NCI-H1694 treated with DMSO at 0.1 percent for 48 hours (cell line): ENCODE measurements at places on chromosomes 6 and 20.

DNA sequence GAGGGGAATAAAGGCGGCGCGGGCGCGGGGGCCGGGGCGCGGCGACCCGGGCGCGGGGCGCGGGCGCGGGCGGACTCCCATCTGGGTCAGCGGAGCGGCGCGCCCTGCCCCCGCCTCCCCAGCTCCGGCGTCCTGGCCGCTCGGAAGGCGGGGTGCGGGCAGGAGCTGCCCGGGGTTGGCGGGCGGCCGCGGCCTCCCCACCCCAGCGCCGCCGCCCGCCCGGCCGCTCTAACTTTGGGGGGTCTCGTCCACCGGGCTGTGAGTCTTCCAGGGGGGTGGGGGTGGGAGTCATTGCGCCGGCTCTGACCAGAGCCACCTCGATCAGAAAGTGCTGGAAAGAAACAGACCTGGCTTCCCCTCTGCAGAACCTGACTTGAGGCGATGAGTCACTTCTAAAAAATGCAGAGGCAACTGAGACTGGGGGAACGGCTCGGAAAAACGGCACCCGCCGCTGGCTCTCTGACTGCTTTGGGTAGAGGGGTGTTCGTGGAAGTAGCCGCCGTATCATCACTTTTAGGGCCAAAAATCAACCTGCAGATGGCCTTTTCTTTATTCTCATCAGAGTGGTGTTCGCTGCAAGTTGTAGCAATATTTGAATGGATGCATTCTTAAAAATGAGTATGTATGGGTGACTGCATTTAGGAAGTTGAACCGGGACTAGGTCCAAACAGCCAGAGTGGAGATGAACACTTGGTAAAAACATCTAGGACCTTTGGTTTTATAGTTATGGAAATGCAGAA, 667 bp downstream of the CAP2 start:
- peak; percentile 38 for DNase-seq

- DNase-seq, result no peak
These were observed 746.9 kb upstream of the MARCKS start for GRCh38 chr6:113110211-113110610.

DNA sequence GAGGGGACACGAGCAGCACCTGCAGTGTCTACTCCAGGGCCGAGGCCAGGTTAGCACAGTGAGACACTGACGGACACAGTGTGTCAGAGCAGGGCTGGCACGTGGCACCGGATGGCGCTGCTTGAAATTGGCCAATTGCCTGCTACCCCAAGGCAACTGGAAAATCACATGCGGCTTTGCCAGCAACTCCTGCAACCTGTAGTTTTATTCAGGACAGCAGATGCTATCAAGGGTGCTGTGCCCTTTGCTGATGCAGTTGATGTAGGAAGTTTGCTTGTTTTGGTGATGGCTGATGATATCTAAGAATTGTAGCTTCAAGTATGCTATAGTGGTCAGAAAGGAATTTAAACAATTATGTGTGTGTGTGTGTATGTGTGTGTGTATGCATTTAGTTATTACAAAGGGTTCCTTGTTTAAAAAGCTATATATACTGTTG, 25.9 kb downstream of the RIN2 start:
- peak; percentile 73 for DNase-seq

DNA sequence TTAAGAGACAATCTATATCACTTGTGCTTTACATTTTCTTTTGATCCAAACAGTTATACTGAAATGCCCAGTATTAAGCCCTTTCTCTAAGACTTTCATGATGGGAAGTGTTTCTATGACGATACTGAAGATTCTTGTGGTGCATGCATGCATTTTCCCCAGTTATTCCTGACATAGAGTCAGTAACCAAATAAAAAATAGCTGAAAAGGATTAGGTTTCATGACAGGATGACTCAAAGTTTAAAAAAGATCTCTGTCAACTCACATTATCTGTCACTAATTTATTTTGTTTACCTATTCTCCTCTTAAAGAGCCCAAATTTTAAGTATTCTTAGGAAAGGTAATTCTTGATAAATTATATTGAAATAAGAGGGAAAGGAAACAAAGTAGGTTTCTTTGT, 98.4 kb downstream of the SESN1 start:
- no peak for DNase-seq

GRCh38 chr6:162416831-162417537, 310.6 kb downstream of the PRKN start:
- no peak for DNase-seq

DNA sequence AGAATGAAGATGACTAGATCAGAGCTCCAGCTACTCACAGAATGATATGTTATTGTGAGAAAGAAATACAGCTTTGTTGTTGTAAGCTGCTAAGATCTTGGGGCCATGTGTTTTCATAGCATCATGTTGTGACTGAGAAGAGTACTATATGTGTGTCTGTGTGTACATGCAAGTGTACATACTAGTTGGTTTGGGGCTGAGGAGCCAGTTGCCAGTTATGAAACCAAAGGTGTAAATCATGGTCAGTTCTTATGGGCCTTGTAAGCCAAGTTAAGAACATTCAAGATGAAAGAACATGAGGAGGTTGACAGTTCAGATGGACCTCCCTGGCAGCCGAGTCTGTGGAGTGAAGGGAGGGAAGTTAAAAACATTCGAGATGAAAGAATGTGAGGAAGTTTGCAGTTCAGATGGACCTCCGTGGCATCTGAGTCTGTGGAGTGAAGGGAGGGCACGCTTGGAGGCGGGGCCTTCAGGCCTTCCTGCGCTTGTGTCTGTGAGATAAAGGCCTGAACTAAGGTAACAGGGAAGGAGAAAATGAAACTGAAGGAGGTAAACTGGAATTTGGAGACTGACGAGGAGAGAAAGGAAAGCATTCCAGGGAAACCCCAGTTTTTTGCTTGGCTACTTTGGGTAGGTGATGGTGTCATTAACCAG, 13.9 kb downstream of the AFDN start:
- no peak for DNase-seq

GRCh38 chr20:15380770-15381169, 1043.4 kb upstream of the FLRT3 start:
- no peak for DNase-seq

DNA sequence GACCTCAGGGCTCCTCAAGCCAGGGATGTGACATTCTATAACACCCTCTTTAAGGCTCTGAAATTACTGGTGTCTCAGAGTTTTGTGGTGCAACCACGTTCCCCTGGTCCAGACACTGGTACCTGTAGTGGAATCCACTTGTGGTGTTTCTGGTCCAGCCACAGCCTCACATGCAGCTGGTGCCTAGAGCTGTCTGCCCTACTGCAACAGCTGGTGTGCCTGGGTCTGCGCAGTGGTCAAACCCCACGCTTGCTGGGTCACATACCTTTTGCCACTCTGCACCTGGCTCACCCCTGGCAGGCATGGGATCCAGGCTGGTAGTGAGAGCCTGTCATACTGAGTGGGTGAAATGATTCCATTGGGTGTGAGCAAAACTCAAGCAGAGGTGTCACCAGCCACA, 1230.2 kb upstream of the EYS start:
- DNase-seq, result no peak

DNA sequence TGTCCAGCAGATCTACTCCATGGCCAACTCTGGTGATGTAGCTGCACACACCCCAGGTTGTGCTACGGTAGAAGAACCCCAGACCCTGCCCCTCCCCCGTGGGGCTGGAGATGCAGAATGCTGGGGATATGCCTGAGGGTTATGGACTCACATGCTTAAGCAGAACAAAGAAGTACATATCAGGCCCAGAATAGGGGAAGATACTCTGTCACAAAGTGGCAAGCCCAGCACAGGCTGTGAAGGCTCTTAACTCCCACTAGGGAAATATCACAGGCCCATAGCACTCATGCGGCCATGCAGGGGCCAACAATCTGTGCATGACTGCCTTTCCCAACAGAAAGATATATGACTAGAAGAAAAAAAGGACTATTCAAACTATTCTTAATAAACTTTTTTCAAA, 234.9 kb downstream of the KCNQ5 start:
- DNase-seq, result no peak

DNA sequence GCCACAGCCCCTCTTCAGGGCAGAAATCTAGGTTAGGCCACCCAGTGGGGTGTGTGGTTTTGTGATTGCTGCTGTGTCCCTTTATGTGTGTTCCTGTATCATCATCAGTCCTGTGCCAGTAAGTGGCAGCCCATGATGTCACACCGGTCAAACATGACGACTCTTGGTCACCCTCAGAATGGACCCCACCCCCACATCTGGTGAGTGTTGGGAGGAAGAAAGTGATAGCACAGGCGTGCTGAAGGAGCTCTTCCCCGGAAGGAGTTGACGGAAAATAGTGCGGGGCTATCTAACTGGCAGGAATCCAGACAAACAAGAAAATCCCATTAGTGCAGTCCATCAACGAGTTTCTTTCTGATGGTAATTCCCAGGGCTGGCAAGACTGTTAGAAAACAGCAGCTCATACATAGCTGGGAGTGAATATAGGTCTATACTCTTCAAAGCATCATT, 33.4 kb upstream of the IL17A start:
- no peak for DNase-seq

DNA sequence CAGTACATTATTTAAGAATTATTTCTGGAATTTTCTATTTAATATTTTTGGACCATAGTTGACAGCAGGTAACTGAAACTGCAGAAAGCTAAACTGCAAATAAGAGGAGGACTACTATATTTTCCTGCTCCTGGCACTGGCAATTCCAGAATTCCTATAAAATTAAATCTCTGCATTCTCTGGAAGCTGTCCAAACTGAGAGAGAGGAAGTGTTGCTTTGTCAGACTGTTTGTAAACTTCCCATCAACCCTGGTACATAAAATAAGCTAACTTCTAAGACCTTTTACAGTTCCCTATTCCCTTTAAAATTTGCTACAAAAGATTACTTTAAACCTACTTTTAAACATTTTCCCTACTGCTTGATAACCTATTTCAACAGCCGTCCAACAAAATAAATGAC, 196.1 kb upstream of the RUNX2 start:
- DNase-seq, result no peak

DNA sequence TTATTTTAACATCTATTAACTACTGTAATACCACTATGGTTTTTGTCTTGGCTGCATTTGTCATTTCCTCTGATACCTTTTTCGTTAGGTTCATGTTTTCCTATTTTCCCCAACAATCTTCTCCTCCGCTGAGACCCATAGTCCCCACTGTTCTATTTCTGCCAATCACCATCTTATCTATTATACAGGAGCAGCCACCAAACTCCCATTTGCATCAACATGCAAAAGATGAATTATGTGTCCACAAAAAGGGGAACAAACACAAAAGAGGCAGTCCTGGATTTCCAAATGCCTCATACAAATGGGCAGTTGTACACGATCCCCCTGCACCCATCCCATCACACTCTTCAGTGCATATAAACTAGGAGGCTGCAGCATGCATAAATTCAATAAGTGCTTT, 121.7 kb upstream of the MYLIP start:
- no peak for DNase-seq

DNA sequence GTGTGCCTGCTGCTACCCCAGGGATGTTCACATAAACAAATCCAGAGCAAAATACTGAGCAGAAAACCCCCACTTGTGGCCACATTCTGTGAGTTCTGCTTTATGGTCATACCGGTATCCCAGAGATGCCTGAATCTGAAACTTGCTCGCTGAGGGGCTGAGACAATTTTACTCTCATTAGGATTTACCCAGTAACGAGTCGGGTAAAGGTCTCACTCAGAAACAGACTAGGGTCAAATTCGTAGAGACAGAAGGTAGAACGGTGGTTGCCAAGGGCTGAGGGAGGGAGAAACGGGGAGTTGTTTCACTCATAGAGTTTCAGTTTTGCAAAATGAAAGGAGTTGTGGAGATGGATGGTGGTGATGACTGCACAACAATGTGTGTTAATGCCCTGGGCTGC, 45.4 kb upstream of the NKX2-2 start:
- DNase-seq, result no peak

- no peak for DNase-seq
These were observed 103.4 kb upstream of the RALGAPA2 start for GRCh38 chr20:20815711-20816455.

DNA sequence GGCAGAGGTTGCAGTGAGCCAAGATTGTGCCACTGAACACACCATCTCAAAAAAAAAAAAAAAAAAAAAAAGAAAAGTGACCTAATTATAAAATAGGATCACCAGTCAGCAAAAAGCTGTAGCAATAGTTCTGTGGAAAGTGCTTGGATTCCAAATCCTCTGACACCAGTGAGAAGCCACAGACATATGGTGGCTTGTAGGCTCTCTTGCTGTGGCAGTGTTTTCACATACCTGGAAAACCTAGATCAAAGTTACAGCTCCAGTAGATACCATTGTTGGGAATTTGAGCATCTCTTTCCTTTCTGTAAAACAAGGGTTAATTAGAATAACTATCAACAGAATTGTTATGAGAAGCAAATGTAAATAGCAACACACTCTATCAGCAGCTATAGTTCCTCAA, 4.1 kb downstream of the CCDC170 start:
- DNase-seq, result no peak
